ENCODE measurements at places on chromosomes 3 and 15.

- H3K4me1 ChIP-seq, result no peaks in the 10 kb centered on the region
- no peaks in the 10 kb centered on the region for H3K36me3 ChIP-seq
- DNase-seq, result no peak
- no peak overlapping the region for H3K27ac ChIP-seq
Measured at GRCh38 chr3:18223571-18223970, 201.6 kb downstream of the SATB1 start.

DNA sequence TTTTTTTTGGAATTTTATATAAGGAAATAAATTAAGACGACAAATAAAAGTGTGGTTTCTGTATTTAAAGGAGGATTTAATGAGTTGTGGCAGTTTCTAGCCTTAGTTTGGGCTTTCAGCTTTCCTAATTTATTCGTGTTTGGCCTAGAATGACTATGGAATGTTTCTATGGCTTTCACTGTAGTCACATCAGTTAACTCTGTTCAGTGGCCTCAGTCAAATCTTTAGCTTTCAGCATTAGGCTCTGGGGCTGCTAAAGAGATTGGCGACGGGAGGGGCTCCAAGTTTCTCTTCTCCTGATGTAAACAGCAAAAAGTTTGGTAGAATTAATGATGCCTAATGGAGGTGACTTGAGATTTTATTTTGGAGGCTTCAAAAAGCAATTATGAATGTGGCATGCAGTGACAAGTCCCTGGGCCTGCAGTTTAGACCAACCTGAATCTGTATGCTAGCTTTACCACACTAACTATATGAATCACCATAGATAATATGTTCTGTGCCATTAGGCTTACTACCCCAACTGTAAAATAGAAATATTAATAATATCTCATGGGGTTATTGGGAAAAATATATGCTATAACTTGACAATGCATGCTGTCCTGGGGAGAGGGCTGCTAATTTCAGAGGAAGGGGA, 47.1 kb upstream of the ADGRG7 start:
- no peaks in the 10 kb centered on the region for H3K36me3 ChIP-seq
- no peak overlapping the region for H3K4me3 ChIP-seq
- H3K4me1 ChIP-seq, result no peaks in the 10 kb centered on the region
- no peaks in the 10 kb centered on the region for H3K27me3 ChIP-seq
- no peak overlapping the region for H3K27ac ChIP-seq
- DNase-seq, result no peak

- H3K27me3 ChIP-seq, result no peaks in the 10 kb centered on the region
- H3K4me3 ChIP-seq, result no peak overlapping the region
- DNase-seq, result no peak
- no peaks in the 10 kb centered on the region for H3K36me3 ChIP-seq
Measured at GRCh38 chr3:155270485-155271342, 22.8 kb downstream of the STRIT1 start.

- DNase-seq, result no peak
- no peaks in the 10 kb centered on the region for H3K27me3 ChIP-seq
- no peaks in the 10 kb centered on the region for H3K4me1 ChIP-seq
- no peak overlapping the region for H3K27ac ChIP-seq
- no peak overlapping the region for H3K4me3 ChIP-seq
- no peaks in the 10 kb centered on the region for H3K36me3 ChIP-seq
Measured at GRCh38 chr3:67624078-67624477, 30.3 kb downstream of the SUCLG2 start.
